ENCODE measurements at places on chromosomes 12 and 14.

- no peak for DNase-seq
Observed at GRCh38 chr12:83052890-83053541, 366.3 kb downstream of the TMTC2 start.

DNA sequence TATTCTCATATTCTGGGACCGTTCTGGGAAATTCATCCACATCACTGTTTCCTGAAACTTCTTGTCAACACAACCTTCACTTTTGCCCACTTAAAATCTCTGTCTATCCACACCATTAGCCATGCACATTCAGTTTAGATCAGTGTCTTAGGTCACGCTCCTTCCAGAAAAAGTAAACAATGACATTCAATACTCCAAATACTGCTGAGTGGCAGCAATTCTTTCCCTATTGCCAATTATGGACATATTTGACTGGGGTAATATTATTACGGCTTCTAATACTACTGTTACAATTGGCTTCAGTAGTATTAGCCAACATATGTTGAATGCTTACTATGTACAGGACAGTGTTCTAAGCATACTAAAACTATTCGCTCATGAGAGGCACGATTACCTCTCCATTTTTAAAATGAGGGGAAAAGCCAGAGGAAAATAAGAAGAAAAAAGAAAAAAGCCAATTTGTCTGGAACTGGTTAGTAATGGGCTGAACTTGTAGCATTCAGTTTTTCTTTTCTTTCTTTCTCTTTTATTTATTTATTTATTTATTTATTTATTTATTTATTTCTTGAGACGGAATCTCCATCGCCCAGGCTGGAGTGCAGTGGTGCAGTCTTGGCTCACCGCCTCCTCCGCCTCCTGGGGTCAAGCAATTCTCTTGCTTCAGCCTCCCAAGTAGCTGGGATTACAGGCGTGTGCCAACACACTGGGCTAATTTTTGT is 23.4 kb downstream of the LTBR start:
- DNase-seq, result no peak

GRCh38 chr12:13347241-13348043 is 150.9 kb downstream of the EMP1 start:
- DNase-seq, result no peak

DNA sequence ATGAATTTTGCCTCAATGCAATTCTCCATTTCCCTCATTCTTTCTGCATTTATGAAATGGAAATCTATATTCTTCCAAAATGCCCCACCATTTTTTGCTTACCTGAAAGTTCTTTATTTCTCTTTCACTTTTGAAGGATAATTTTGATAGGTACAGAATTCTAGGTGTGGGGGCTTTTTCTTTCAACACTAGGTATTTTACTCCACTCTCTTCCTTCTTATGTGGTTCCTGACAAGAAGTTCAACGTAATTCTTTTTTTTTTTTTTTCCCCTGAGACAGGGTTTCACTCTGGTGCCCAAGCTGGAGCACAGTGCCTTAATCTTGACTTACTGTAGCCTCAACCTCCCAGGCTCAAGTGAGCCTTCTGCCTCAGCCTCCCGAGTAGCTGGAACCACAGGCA is 26.3 kb upstream of the OASL start:
- DNase-seq, result no peak

- no peak for DNase-seq
Observed at GRCh38 chr14:22113401-22113800, 439.8 kb upstream of the OR4E1 start.

GRCh38 chr12:109821968-109822367 is 11.2 kb downstream of the TRPV4 start:
- no peak for DNase-seq

DNA sequence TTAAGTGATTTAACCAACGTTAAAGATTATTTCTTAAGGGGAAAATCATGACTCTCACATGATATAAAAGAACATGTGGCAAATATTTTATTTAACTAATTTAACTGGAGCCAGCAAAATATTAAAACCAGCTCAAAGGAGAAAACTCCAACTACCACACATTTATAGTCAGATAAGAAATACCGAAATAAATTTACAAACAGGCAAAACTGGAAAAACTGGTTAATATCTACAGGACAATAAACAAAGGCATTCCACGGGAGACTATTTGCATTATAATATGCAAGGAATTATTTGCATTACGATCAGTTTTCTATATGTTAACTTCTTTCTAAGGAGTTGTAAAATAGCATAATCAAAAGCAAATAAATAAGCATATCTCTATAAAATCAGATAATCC is 13.8 kb upstream of the BCL2L14 start:
- DNase-seq, result no peak

DNA sequence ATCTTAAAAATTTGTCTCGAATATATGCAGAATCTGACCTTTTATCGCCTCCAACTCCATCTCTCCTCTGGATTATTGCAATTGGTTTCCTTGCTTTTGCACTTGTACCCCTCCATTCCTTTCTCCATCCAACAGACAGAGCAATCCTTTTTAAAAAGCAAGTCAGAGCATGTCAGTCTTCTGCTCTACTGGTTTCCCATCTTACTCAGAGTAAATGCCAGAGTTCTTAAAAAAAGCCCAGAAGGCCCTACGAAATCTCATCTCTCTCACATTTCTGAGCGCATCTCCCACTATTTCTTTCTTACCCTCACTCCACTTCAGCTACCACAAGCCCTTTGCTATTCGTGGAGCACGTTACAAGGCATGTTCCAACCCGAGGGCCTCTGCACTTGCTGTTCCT is 236.9 kb upstream of the DDHD1 start:
- no peak for DNase-seq

- DNase-seq, result no peak
Observed at GRCh38 chr12:31003861-31004640, 69.6 kb upstream of the DDX11 start.

DNA sequence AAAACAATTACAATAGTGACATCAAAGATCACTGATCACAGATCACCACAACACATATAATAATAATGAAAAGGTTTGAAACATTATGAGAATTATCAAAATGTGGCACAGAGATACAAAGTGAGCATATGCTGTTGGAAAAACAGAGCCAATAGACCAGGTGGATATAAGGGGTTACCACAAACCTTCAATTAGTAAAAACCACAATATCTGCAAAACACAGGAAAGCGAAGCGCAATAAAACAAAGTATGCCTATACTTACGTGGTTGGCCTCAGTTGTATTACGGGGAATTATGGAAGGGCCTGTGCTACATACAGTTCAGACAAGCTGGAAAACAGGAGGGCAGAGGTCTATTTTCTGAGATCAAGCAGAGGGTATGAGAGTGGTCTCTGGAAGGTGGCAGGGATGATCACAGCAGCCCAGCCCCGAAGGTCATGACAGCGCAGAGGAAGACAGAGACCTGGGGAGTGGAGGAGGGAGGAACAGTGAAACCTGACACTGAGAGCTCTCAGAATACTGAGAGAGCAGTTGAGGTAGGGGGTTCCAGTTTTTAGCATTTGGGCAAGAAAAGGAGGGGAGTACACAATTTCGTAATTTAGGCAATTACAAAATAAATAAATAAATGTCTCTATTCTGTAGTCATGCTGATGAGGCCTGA is 41.3 kb downstream of the IFNG start:
- no peak for DNase-seq

DNA sequence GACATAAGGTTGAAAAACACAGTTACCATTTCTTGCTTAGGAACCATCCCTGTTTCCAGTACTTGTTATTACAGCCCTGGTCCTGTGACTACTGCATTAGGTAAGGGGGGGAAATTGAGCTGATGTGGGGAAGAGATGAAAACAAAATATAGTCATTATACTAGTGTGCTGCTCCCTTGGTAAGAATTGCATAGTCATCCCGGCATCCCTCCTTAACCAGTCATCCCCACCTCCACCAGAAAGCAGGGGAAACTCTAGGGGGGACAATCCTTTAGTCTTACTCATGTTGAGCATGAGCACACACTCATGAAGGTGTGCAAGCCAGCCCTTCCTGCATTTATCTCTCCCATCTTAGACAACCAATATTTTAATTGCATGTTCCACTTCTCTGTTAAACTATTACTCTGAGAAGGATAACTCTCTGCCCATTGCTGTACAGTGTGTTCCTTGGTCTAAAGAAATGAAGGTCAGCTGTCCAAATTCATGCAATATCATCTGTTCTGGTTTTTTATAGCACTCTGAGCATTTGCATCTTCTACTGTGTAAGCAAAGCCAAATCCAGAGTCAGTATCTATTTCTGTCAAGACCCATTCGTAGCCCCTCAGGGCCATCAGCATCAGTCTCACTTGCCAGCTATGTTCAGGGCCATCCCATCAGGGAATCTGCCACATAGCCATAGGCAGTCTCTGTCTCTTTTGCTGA is 46.8 kb downstream of the TMEM30B start:
- no peak for DNase-seq

GRCh38 chr14:56886471-56887062 is 76.3 kb upstream of the OTX2 start:
- DNase-seq, result no peak

DNA sequence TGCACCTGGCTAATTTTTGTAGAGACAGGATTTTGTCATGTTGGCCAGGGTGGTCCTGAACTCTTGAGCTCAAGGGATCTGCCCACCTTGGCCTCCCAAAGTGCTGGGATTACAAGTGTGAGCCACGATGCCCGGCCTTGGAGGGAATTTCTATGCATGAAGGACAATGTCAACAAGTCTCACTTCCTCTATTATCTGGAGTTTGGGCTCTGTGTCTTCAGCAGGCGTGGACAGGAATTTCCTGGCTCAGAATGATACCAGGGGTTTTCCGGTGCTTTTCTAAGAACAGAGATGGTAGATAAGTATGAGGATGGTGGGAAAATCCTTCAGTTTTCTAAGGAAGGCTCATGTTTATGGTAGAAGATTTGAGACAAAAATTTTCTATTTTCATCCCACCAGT is 75.0 kb upstream of the CCDC60 start:
- DNase-seq, result no peak

- DNase-seq, result no peak
Observed at GRCh38 chr12:85329913-85330312, 49.9 kb downstream of the ALX1 start.

GRCh38 chr12:50627491-50627890 is 122.7 kb downstream of the DIP2B start:
- DNase-seq, result no peak

DNA sequence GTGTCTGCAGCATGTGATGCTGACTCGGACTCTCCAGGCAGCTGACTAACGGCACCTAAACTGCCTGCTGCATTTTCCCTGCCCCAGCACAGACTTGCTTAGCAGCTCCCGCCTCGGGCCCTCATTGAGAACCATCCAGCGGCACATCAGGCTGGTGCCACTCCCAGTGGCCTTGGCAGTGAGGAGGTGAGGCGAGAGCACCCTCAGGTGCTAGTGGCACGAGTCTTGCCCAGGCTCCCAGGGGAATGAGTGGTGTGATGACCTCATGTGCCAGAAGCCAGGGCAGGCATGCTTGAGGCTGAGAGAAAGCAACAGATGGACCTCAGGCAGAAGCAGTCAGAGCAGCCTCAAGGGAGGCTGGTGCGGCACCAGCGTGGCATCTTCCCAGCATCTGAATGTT is 60.2 kb downstream of the PRKCH start:
- no peak for DNase-seq

DNA sequence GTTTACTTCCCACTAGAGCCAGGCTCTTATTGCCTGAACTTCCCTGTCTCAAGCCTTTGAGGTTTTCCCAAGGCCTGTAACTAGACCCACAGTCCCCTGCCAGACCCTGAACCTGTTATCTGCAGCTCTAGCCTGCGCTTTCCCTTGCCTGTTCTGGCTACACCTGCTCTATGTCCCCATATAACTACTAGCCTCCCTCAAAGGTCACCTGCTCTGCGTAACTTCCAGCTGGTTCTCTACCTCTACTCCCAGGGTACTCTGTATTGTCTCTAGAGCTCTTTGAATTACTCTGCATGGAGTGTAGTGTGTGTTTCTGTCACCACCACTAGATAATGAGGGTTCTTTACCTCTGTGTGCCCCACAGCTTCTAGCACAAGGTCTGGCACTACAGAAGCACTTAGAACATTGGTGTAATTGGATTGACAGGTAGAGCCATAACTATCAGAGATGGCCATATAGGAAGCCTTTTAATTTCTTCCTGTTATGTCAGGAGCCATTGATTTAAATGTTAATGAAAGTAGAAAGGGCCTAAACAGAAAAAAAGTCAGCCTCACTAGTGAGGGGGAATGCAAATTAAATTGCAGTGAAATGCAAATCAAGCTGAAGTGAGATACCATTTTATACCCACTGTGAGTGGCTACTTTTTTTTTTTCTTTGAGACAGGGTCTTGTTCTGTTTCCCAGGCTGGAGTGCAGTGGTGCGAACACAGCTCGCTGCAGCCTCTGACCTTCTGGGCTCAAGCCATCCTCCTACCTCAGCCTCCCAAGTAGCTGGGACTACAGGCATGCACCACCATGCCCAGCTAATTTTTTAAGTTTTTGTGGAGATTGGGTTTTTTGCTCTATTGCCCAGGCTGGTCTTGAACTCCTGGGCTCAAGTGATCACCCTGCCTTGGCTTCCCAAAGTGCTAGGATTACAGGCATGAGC is 47.8 kb downstream of the EID3 start:
- DNase-seq, result no peak

DNA sequence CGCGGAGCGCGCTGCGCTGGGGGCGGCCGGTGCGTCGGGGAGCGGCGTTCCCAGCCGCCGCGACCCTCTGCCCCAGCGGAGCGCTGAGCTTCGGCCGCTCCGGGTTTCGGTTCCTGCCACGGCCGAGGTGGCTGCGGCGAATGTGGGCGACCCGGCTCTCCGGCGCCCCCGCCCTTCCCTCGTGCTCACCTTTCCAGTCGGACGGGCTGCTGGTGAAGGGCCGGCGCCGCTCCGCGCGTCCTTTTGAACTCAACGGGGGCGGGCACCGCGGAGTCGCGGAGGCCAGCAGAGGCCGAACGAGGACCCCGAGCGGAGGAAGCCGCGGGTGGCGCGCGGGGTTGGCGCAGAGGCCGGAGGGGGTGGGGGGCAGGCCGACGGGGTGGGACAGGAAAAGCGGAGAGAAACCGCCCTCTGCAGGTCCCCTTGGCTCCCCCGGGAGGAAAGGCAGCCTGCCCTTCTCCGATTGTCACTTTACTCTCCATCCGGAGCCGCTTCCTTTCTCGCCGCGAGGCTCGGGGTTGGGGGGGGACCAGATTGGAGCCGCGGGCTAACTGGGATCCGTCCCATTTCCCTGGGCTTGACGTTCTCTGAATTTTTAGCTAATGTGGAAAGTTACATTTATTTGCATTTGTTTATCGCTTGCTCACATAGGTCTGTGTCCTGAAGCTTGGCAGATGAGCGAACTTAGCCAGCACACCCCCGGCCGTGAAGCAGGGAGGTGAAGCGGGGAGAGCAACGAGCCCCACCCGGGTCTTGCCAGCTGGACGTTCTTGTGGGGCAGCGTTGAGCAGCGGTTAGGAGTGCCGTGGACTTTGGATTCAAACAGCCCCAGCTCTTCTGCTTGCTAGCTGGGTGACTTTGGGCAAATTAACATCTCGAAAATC is at the start of gene SMAGP:
Gene SMAGP (minus strand): TSS at position 349 of the 884 bp plus-strand sequence. CDS start 1,137 bp downstream, outside the sequence.
- no peak for DNase-seq

All from hypothalamus (tissue), 51 donors.